ENCODE measurements at places on chromosomes 12 and 14.
A peak's percentile ranks its signal among the peaks of the same experiment; 100 is the strongest.

DNA sequence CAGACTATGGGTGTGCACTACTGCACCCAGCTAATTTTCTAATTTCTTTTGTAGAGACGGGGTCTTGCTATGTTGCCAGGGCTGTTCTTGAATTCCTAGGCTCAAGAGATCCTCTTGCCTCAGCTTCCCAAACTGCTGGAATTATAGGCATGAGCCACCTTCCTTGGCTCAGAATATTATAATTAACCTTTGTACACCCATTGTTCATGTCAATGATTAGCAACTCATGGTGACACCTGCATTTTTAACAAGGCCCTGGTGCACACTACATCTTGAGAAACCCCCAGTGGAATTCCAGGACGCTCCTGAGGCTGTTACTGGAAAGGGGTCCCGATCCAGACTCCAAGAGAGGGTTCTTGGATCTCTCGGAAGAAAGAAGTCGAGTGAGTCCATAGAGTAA is 28.3 kb upstream of the CCDC63 start:
- no peak for DNase-seq

DNA sequence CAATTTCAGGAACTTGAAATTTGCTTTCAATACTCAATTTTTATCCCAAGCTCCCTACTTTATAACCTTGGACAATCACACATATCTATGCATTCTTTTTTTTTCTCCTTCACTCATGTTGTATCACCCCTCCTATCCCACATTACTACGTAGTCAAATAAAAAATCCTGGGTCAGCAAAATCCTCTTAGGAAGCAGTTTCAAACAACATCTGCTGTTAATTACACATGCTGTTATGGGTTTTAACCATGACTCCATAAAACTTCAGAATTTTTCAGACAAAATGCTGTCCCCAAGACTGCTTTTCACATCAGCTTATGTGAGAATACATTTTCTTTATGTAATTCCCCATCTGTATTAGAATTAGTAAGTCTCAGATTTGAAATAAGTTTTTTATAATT is 61.7 kb downstream of the LRFN5 start:
- no peak for DNase-seq

DNA sequence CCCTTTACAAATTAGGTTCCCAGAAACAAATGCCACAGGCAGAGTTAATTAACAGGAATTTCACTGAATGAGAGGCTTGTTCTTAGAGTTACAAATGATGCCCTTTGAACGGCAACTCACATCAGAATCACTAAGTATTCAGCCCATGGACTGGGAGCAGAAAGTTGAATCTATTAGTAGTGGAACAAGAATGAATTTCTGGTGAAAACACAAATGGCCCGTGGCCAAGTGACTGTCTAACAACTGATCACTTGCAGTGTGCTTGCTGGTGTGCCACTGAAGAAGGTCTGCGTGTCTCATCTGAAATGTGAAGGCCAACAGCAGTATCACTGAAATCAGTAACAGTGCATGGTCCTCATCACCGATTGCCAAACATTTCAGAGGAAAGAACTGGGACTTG is 893.4 kb upstream of the TMEM132C start:
- no peak for DNase-seq

DNA sequence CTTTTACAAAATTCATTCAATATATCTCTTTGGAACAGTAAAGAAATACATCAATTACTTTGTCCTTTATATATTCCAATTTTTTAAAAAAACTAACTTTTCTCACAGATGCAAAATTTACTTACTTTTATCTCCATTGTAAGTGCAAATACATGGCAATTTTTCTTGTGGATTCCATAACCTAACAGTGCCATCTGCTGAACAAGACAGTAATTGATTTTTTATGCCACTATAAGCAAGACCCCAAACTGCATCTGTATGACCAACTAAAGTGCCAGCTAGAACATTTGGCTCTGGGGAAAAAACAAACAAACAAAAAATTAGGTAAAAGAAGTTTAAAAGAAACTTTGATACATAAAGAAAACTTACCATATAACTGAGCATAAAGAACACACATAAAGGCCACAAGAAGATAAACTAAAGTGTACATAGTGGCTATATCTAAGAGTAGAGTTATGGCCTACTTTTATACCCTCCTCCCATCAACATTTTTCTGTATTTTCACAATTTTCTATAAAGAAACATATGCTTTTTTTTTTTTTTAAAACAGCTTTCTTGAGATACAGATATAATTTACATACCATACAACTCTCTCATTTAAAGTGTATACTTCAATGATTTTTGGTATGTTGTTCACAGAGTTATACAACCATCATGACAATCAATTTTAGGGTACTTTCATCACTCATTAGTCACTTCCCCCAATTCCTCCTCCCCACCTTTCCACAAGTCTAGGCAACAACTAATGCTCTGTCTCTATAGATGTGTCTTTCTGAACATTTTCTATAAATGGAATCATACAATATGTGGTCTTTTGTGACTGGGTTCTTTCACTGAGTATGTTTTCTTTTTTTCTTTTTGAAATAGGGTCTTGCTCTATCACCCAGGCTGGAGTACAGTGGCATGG is 32.6 kb downstream of the COCH start:
- DNase-seq = peak; percentile 64

- DNase-seq = no peak
These were observed 112.8 kb upstream of the ATF7IP start for GRCh38 chr12:14252697-14253096.

DNA sequence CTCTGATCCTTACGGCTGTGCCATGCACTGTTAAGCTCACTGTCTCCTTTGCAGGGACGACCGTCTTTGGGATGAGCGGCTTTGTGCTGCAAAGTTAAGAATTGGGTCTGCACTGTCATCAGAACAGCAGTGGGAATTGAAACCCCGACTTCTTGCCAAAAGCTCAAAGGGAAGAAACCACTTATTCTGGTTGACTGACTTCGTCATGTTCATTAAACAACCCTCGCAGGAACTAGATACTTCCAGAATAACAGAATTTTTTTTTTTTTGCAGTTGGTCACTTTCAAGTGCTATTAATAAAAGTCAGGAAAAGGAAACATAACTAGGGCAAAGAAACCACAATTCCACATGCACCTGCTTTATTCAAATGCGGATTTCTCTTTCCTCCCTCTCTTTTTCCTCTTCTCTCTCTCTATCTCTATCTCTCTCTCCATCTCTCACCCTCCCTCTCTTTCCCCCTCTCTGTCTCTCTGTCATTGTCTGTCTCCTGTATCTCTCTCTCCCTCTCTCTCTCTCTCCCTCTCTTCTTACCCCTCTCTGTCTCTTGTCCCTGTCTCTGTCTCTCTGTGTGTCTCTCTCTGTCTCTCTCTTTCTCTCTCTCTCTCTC is 12.3 kb upstream of the GLT1D1 start:
- DNase-seq = no peak

DNA sequence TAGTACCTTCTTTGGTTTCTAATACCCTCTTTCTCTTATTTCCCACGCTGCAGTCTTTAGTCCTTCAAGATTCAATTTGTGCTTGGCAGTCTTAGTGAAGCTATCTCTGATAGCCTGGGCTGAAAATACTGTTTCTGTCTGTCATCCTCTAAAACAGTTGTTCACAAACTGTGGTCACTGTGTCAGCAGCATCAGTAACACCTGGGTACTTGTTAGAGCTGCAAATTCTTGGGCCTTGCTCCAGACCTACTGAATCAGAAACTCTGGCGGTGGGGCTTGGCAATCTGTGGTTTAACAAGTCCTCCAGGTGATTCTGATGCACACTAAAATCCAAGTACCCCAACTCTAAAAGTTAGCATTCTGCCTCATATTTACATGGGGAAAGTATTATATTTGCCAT is 217.5 kb upstream of the SEL1L start:
- no peak for DNase-seq

DNA sequence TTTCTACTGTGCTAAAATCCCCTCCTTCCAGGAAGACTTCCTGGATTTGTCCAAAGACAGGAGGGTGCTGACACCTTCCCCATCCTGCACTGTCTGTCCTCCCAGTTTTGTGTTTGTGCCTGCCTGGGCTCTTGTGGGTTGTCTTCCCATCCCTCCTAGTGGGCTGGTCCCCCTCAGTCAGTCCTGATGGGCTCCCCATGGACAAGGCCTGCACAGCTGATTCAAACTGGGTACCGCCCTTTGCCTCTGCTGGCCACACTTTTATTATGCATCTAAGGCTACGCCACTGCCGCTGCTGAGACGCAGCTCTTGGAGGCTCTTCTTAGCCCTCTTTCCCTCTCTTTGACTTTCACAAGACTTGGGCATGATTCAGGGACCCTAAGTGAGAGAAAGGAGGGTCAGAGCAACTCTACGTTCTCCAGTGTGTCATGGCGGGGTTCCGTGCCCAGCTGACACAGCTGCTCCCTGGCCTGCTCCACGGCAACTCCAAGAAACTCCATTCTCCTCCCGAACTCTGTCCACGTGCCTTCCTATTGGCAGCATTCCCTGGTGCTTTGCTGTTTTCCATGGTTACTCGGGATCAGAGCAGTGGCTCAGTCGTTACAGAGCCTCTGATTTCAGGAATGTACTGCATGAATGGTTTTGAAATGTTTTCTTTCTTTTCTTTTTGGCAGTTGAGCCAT is 3.8 kb upstream of the KRT85 start:
- DNase-seq = no peak

All from hematopoietic multipotent progenitor cell treated with erythropoietin and hydrocortisone succinate and interleukin-3 and kit ligand, for 6 days (in vitro differentiated cells).